ENCODE measurements at places on chromosomes 6 and 20.
A peak's percentile ranks its signal among the peaks of the same experiment; 100 is the strongest.

- peak; percentile 49 for DNase-seq
Measured at GRCh38 chr6:159981403-159982245, 12.7 kb downstream of the IGF2R start.

GRCh38 chr6:56642366-56643261, at the start of gene DST:
TSS of gene DST (minus strand) at chr6:56642889.
- DNase-seq, result no peak

DNA sequence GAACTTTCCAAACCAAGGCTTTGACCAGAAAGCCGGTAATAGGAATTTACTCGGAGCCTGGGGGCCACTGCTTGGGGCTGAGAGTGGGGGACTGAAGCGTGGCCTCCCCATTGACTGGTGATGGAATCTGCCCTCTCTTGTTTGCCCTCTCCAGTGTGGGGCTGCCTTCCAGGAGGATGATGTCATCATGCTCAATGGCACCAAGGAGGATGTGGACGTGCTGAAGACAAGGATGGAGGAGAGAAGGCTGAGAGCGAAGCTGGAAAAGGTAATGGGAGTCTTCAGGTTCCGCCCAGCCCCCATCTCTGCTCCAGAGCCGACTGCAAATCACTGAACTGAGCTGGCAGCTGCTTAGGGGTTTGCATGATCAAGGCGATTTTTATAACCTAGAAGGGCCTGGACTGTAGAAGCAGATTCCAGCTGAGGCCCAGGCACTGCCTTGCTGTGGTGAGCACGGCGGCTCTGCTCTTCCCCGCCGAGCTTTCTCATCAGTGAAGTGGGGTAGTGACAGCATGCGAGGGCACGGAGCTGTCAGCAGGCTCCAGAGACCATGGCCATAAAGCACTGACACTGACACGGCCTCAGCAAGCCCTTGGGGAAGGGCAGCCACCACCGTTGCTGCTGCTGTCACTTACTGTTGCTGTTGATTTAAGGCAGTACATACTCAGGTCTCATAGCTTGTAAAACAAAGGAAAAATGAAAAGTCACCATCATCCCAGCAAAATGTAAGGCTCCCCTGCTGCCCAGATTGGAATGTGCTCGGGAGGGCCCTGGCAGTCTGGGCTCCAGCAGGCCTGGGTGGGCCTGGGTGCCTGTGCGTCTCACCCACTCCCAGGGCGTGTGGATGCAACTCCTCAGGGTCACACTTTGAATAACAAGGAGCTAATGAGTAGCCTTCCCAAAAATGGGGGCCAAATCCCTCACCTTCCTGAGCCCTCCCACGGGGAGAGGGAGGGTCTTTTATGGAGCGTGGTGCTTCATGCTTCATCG, 11.1 kb upstream of the FAM209A start:
- no peak for DNase-seq

DNA sequence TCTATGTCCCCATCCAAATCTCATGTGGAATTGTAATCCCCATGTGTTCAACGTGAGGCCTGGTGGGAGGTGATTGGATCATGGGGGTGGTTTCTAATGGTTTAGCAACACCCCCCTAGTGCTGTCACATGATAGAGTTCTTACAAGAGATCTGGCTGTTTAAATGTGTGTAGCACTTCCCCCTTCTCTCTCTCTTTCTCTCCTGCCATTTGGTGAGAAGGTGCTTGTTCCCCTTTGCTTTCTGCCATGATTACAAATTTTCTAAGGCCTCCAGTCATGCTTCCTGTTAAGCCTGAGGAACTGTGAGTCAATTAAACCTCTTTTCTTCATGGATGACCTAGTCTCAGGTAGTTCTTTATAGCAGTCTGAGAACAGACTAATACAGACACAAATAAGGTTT, 165.4 kb downstream of the OGFRL1 start:
- DNase-seq, result no peak

DNA sequence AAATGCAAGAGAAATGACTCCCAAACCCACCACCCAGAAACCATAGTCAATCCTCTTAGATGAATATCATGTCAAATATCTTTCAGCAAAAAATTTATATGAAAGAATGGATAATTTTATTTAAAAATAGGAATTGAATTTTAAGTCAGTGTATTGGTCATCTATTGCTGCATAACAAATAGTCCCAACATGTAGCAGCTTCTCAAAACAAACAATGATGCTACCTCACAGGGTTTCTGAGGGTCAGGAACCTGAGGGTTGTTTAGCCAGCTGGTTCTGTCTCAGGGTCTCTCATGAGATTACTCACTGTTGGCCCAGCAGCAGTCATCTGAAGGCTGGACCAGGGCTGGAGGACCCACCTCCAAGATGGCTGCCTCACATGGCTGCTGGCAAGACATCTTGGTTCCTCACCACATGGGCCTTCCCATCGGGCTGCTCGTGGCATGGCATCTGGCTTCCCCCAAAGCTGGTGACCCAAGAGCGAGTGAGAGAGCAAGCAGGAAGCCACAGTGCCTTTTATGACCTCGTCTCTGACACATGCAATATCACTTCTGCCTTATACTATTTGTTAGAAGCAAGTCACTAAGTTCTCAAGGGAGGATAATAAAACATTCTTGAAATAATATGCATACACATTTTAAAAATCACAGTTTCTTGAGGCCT, 36.3 kb downstream of the BANF2 start:
- no peak for DNase-seq

- DNase-seq, result no peak
Measured at GRCh38 chr6:130834482-130835251, 7.5 kb downstream of the SMLR1 start.

DNA sequence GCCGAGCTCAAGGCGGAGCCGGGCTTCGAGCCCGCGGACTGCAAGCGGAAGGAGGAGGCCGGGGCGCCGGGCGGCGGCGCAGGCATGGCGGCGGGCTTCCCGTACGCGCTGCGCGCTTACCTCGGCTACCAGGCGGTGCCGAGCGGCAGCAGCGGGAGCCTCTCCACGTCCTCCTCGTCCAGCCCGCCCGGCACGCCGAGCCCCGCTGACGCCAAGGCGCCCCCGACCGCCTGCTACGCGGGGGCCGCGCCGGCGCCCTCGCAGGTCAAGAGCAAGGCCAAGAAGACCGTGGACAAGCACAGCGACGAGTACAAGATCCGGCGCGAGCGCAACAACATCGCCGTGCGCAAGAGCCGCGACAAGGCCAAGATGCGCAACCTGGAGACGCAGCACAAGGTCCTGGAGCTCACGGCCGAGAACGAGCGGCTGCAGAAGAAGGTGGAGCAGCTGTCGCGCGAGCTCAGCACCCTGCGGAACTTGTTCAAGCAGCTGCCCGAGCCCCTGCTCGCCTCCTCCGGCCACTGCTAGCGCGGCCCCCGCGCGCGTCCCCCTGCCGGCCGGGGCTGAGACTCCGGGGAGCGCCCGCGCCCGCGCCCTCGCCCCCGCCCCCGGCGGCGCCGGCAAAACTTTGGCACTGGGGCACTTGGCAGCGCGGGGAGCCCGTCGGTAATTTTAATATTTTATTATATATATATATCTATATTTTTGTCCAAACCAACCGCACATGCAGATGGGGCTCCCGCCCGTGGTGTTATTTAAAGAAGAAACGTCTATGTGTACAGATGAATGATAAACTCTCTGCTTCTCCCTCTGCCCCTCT, 1.1 kb downstream of the CEBPB start:
- peak; percentile 66 for DNase-seq

DNA sequence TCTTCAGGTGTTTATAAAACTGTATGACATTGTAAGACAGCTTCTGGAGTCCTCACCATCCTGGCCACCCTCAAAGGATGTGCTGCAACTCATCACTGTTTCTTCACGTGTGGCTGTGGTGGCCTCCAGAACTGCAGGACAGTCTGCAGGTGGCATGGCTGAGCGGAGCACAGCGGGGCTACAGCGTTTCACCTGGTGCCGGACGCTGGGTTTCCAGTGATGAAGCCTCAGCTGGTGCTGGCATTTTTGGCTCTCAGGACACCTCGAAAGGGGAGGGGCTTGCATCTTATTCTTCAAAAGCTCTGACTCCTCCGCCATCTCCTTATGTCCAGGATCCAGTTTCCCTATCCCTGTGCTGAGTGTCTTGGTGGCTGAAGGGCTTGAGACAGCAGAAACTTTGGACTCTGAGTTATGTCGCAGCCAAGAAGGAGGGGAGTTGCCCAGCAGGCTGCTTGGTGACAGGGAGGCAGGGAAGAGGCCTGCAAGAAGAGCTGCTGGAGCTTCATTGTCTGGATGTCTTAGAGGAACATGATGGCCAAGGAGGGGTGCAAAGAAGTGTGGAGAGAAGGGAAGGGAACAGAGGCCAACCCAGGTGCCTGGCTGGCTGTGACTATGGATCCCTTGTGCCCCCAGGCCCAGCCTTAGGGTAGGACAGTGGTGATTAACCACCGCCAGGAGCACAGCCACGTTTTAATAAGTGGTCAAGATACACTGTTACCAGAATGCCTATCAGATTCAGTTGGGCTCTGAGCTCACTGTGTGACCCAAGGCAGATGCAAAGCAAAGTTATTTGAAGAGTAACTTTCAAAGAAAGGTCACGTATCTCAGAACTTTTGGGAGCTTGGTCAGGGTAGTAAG, 58.7 kb downstream of the GTF2H5 start:
- DNase-seq, result no peak

DNA sequence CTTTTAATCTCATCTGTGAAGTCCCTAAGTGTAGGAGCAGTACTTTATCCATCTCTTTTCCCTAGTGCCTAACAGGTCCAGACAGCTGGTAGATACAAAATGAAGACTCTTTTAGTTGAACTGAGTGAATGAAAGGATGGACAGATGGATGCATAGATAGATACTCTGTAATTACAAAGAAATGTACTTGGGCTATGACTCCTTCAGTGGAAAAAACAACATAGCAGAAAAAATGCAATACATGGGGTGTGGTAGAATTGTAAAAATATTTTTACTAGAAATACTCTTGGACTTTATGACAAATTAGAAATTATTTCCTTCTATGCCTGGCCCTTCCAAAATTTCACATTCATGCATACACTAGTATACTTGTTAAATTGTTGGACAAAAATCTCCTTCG, 29.3 kb downstream of the KCNQ5 start:
- DNase-seq, result no peak

- no peak for DNase-seq
Measured at GRCh38 chr6:140825731-140826130, 1307.0 kb upstream of the GJE1 start.

GRCh38 chr20:6588296-6588695, 179.2 kb upstream of the BMP2 start:
- peak; percentile 14 for DNase-seq

GRCh38 chr6:142867988-142868812, 76.8 kb downstream of the HIVEP2 start:
- no peak for DNase-seq

- no peak for DNase-seq
Measured at GRCh38 chr20:37314099-37314498, 24.6 kb downstream of the MANBAL start.

DNA sequence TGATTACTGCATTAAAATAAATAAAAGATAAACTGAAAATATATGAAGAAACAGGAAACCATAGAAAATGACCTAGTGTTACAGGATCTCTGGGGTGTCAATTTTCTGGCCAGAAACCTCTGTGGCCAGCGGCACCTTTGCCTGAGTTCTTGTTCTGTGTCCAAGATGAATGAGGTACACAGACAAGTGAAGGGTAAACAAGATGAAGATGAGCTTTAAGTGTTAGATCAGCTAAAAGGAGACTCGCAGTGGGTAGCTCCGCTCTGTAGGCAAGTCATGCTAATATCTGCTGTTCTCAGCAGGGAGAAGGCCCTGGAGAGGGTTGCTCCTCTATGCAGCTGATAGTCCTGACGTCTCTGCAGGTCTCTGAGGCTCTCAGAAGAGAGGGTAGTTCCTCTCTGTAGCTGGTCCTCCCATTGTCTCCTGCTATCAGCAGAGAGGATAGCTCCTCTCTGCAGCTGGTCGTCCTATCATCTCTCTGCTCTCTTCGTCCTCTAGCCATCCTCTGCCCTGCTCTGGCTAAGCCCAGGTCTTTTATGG, 35.9 kb upstream of the TBC1D22B start:
- DNase-seq, result no peak

- no peak for DNase-seq
Measured at GRCh38 chr6:125008957-125009356, 46.7 kb downstream of the RNF217 start.

- no peak for DNase-seq
Measured at GRCh38 chr20:12057778-12058177, 140.1 kb downstream of the BTBD3 start.

- no peak for DNase-seq
Measured at GRCh38 chr20:44849703-44850102, 35.8 kb upstream of the YWHAB start.

DNA sequence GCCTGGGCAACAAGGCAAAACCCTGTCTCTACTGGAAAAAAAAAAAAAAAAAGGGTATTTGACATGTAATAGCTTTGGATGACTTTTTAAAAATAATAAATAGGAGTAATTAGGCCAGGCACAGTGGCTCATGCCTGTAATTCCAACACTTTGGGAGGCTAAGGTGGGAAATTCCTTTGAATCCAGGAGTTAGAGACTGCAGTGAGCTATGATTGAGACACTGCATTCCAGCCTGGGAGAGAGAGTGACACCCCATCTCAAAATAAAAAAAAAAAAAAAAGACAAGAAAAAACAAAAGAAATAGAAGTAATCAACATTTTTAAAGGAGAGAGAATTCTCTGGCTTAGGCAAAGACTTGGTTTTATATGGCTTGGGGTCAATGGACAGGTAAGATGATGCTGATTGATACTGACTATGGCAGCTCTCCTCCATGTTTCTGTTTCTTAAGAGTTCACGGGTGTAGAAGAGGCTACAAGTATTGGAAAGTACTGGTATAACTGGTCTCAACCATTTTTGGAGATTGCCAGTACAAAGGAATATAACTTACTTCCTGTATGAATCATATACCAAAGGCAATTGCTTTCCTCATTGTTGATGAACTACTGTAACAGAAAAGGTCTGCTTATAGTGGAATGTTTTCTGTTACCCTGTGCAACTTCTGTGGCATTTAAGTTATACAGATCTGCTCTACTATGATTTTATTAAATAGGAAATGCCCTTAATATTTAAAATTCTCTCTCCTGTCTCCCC, 10.1 kb downstream of the MAP3K5 start:
- DNase-seq, result no peak

DNA sequence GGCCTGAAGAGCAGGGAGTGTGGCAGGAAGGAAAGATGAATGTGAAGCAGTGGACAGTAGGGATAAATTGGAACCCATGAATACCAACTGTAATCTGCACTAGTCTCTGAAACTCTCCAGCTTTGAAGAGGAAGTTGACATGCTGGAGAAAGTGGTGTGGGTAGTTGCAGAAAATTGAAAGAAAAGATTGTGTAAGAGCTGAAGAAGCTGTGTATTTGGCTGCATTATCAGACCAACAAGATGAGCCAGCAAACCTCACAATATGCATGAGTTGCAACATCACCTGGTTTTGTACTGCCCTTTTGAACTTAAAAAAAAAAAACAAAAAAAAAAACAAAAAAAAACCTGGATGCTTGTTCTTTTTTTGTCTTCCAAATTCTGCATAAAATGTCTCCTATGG, 921.9 kb upstream of the EYS start:
- no peak for DNase-seq

- no peak for DNase-seq
Measured at GRCh38 chr6:5082487-5083306, 2.4 kb upstream of the PPP1R3G start.

- no peak for DNase-seq
Measured at GRCh38 chr6:17863901-17864754, 123.3 kb downstream of the KIF13A start.

- DNase-seq, result no peak
Measured at GRCh38 chr20:20002101-20002998, 14.8 kb upstream of the NAA20 start.

- no peak for DNase-seq
Measured at GRCh38 chr6:30779850-30780641, 35.7 kb upstream of the IER3 start.

- DNase-seq, result peak; percentile 13
Measured at GRCh38 chr6:170116636-170117035, 174.2 kb downstream of the DLL1 start.
